ENCODE measurements at places on chromosomes 1 and 21.

GRCh38 chr1:2534687-2535441 lies 4.8 kb upstream of the HES5 start:
- no peak for DNase-seq

GRCh38 chr1:211520641-211521040 lies 28.7 kb upstream of the RD3 start:
- DNase-seq, result no peak

GRCh38 chr1:155226910-155227260 lies 18.4 kb downstream of the MTX1 start:
- no peak for DNase-seq

DNA sequence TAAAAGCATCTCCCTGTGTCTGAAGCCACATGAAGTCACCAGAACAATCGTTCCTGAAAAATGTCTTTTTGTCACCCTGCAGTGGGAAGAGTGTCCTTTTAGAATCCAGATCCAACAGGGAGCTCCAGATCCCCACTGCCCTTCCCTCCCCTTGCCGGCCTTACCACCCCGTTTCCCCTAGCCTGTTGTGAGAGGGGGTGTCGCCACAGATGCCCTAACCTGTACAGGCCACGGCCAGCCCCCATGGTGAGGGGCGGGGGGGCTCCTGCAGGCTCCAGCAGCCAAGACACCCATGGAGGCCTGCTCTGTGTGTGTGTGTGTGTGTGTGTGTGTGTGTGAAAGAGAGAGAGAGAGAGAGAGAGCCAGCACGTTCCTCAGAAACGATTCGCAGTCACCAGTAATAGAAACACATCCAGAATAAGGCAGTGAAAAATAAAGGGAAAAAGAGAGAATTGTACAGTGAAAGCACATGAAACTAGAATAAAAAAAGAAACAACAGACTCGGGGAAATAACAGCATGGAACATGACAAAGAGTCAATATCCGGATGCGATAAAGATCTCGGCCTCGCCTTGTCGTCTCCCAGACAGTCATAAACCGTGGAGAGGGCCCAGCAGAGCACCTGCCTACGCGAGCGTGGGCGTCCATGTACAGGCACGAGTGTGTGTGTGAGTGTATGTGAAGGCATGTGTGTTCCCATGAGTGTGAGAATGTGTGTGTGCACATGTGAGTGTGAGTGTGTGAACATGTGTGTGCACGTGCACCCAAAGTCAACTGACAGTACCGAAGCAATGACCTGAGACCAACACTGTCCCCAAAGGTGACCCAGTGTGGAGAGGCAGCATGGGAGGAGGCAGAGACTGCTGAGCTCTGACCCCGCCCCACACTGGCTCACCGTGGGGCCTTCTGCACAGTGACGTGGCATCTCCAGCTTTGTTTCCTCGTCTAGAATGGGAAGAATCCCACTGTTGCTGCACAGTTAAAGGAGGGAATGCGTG lies 303.8 kb downstream of the NPHP4 start:
- DNase-seq, result no peak

DNA sequence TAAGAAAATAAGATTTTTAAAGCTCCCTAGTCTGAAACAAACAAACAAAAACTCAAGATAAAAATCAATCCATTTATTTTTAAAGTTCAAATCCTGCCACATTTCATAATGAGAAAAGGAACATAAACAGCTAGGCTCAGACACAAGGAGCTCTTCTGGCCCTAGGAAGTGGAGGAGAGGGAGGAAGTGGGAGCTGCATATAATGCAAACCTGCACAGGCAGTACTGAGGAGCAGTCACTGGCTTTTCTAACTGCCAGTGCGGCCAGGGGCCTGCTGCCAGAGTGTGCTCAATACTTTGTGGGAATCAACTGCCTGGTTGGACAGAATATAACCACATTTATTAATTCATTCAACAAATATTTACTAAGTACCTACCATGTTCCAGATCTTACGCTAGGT lies 139.8 kb upstream of the SPATA6 start:
- no peak for DNase-seq

DNA sequence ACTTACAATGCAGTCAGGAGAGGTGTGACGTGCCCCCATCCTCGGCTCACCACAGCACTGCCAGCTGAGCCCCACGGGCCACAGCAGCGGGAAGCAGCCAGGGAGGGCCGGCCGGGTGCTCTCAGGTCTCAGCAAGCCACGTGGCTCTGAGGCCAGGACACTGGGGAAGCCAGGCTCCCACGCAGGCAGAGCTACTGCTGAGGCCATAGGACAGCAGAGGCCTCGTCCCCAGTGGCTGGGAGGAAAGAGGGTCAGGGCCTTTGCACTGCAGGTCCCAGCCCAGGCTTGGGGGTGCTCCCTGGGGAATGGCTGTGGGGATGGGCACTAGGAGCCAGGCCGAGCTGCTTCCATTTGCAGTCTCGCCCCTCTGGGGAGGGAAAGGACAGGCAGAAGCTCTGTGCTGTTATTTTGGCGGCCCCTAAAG lies 5.8 kb downstream of the LRRC47 start:
- no peak for DNase-seq

- no peak for DNase-seq
Observed at GRCh38 chr1:230753586-230754251, 6.5 kb downstream of the CAPN9 start.

DNA sequence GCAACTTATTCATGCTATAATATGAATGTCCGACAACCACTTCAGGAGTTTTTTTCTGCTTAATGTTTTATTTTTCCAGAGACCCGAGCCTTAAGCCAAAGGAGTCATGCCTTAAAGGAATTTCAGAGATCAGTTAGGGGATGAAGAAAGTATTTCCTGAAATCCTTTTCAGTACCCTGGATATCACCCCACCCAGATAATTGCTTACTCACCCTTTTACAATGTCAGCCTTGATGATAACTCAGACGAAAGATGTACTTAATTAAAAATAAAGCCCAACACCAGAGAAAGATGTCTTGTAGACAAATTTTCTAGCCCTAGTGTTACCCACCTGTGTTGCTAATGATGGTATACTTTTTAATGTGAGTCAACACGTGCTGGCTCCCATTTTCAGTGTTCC lies 124.1 kb downstream of the XCL2 start:
- no peak for DNase-seq

DNA sequence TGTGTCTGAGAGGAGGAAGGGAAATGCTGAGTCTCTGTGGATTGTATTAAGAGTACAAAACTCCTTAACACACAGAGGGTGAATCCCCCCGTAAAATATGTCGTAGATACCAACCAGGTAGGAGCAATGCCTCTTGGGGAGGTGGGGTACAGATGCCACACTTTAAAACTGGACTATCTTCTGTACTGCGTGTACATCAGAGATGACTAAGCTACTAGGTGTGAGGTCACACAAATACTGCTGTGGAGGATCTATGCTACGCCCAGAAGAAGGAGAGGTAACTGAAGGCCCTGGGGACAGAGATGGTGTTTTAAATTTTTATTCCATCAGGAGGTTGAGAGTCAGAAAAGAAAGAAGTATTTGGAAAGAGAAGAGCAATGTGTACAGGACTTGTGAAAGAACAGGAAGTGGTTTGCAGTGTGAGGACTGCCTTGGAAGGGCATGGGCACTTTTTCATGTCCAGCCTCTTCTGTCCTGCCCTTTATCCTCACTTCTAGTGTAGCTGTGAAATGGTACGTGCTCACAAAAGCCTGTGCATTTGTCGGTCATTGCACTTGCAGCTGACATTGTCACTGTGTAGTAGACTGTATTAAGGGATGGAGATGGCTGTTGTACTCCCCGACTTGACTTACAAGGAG lies 287.8 kb upstream of the CHRM3 start:
- no peak for DNase-seq
